ENCODE measurements at places on chromosomes 4 and X.

DNA sequence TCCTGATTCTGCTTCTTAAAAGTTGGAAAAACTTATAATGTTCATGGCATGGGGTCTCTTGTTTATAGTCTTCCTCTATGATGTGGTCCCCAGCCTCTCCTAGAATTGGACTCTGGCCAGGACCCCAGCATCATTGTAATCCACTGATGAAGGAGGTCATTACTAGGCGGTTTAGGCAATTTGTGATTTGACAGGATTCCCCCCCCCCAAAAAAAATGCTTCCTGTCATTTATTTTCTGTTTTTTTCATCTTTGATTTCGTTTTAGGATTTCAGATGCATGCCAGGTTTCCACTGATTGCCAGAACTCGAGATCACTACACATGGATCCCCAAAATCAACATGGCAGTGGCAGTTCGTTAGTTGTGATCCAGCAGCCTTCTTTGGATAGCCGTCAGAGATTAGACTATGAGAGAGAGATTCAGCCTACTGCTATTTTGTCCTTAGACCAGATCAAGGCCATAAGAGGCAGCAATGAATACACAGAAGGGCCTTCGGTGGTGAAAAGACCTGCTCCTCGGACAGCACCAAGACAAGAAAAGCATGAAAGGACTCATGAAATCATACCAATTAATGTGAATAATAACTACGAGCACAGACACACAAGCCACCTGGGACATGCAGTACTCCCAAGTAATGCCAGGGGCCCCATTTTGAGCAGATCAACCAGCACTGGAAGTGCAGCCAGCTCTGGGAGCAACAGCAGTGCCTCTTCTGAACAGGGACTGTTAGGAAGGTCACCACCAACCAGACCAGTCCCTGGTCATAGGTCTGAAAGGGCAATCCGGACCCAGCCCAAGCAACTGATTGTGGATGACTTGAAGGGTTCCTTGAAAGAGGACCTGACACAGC is 4.9 kb downstream of the SPRY1 start:
- no peak for DNase-seq

DNA sequence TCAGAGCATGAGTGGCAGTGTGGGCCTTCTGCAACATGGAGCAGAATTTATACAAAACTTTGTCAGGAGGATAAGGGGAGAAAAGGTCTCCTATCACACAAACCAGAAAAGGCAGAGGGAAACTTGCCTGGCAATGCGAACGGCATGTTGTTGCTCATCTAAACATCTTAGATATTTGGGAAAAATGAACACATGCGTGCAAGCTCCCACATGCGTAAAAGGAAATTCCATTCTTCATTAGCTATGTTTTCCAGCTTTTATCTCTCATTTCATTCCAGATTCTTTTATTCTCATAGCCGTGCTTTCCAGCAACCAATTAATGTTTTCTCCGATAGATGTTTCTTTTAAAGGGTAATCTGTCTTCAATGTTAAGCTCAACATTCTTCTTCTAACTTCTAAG is 31.3 kb upstream of the GBA3 start:
- no peak for DNase-seq

GRCh38 chrX:40746521-40746920 is 11.2 kb upstream of the MED14 start:
- DNase-seq = no peak

DNA sequence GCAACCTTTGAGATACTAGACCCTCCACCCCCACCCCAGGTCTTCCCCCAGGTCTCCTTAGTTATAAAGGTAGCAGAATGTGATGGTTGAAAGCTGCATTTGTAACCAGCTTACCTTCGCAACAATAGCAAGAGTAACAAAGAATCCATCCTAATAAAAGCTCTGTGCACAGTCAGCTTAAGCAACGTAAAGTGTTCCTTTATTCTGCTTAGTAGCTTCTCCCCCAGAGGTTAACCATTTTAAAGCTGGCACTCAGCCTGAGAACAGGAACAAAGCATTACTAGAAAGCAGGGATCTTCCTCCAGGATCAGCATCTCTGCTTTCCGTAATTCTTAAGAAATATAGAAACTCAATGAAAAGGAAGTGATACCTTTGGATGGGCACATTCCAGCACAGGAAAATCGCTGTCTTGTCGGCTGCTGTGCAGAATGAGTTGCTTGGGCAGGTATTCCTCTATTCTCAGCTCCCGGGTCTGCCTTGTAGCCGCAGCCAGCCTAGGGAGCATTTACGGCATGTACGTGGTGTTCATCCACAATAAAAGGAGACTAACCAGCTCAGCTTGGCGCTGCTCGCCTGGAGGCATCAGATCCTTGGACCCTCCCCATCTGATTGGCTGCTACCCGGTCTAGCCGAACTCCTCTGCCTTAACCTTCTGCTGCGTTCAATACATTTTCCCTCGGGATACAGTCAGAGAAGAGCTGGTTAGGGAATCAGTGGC is 113.0 kb upstream of the TLR3 start:
- DNase-seq = peak; percentile 37

DNA sequence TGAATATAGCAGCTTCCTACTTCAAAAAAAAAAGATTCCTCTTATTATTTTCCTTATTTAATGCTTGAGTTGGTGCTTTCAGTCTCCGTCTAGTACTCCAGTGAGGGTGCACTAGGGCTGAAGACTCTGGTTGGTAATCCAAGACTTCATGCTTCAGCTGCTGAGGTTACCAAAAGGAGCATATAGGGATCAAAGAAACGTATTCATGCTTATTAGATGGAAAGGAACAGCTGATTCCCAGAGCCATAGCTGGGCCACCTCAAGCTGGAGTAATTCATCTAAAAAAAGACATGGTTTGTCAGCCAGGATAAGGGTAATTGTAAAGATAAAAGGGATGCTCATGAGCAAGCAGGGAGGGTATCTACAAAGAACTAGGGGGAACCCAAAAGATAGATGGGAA is 131.7 kb upstream of the FAM47B start:
- DNase-seq = no peak

DNA sequence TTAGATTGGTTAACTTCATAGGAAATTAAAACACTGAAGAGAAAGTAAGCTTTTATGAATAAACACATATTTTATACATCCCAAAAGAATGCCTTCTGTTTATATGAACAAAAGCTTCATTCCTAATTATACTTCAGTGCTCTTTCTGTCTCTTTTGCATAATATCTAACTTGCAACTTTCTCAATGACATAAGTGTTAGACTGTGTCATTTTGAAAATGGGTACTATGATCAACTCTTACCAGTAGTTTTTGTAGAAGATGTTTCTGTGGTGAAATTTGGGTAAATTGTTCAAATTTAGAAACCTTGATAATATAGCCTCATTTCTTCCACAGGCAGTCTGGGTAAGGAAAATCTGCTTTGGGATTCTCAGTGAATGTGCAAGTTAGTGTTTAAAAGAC is 991.4 kb downstream of the CCSER1 start:
- DNase-seq = no peak

DNA sequence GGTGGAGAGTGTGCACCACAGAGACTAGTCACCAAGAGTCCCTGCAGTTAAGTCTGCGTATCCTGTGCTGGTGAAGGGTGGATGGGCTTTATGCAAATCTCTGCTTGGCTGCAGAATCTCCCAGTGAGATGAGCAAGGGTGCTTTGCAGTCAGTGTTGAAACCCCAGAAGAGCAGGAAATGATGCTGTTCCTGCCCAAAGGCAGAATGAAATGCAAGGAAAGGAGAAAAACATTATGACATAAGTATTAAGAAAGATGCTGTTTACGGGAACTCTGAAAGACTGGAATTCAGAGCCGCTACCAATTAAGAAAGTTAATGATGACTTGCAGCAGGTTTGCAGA is 25.4 kb upstream of the ACSL1 start:
- DNase-seq = no peak

DNA sequence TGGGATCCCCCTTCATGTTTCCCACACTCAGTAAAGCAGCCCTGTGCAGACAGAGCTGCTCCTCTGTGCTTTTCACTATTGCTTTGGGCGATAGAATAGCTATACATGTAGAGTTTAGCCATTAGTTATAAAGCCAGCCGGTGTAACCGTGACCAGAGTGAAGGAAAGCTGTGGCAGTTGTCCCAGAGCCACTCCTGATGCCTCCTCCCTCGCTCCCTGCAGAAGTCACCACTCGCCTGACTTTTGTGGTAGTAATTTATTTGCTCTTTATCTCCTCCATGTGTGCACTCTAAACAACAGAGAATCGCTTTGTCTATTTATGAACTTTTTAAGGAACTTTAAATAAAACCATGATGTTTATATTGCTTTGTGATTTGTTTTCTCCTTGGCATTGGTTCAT is 41.8 kb upstream of the WWC2 start:
- DNase-seq = no peak

DNA sequence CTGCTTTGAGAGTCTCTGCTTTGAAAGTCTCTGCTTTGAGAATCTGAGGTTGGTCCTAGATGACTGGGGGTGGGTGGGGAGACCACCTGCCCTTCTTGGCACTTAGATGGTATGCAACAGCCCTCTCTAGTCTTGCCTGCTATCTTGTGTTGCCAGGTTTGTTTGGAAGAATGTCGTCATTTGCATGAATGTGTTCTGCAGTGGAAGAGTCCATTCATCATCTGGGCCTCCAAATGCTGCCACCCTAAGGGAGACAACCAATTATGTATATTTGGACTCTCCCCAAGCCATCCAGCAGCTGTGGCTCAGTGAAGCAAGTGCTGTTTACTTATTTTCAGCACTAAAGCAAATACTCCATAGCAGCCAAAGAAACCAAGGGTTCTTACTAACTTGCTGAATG is 44.6 kb upstream of the TRPC5OS start:
- peak; percentile 0 for DNase-seq

- no peak for DNase-seq
Measured at GRCh38 chr4:104969394-104970082, 177.1 kb upstream of the TET2 start.

GRCh38 chr4:140861359-140862176 is 105.4 kb upstream of the TBC1D9 start:
- peak; percentile 82 for DNase-seq

- peak; percentile 60 for DNase-seq
Measured at GRCh38 chr4:6880691-6881090, 28.9 kb upstream of the TBC1D14 start.

DNA sequence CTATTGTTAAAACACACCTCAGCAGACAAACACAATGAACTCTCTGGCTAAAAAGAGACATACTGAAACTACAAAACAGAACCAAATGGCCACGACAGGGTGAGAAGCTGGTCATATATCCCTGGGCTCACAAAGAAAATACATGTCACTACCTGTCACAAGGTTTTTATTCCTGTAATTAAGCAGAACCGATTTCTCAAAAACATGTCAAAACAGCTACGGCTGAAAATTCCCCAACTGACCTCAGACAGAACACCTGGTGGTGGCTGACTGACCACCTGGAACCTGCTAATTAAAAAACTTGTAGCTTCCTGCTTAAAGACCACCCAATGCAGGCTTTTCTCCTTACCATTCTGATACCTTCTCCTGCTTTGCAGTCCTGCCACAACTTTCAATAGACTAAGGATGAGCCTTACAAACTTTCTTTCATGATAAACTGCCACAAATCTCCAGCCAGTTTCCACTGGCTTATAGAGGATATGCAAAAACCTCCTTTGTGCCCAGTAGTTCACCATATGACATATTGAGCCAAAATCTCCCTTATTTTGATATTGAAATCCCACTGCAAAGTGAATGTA is 571.9 kb downstream of the SPOCK3 start:
- no peak for DNase-seq

- DNase-seq = peak; percentile 56
Measured at GRCh38 chrX:42246814-42247213, 323.5 kb upstream of the CASK start.

DNA sequence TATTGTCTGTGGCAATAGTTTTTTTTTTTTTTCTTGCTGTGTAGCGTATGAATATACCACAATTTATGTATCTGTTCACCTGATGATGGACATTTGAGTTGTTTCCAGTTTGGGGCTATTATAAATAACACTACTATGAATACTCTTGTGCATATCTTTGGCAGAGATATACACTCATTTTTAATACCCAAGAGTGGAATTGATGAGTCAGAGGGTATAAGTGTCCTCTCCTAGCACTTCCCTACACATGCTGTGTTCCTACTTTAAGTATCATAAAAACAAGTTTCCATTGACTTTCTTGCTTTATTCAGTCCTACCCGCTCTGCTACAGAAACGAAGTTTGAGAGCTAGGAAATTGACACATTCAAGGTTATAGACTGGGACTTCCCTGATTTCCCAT is 39.8 kb downstream of the XIAP start:
- DNase-seq = no peak

DNA sequence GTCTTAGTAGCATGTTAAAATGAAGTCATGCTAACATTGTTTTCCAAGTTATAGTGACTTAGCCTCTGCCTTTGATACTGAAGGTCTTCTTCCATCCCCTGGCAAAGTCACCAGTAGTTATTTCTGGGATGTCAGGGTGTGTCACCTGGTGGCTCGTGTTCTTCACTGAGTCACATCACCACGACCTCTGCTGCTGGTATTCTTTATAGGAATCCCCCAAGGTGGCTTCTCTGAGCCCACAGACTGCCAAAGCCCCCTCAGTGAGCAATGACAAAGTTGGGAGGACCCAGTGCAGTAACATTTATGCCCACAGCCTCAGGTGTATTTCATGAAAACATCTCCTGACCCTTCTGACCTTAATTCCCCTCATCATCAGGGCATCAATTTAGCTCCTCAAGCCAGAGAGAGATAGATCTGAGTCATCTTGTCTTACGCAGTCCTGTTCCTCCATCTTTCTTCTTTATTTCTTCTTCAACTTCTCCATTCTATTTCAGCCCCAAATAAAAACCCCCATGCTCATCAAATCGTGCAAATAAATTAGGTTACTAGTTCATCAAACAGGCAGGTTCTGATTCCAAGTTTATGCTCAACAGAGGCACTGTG is 29.3 kb upstream of the GPRIN3 start:
- DNase-seq = no peak

GRCh38 chr4:134780244-134780643 is 578.7 kb upstream of the PABPC4L start:
- DNase-seq = no peak

GRCh38 chr4:161540265-161540664 is 623.5 kb downstream of the FSTL5 start:
- DNase-seq = no peak

DNA sequence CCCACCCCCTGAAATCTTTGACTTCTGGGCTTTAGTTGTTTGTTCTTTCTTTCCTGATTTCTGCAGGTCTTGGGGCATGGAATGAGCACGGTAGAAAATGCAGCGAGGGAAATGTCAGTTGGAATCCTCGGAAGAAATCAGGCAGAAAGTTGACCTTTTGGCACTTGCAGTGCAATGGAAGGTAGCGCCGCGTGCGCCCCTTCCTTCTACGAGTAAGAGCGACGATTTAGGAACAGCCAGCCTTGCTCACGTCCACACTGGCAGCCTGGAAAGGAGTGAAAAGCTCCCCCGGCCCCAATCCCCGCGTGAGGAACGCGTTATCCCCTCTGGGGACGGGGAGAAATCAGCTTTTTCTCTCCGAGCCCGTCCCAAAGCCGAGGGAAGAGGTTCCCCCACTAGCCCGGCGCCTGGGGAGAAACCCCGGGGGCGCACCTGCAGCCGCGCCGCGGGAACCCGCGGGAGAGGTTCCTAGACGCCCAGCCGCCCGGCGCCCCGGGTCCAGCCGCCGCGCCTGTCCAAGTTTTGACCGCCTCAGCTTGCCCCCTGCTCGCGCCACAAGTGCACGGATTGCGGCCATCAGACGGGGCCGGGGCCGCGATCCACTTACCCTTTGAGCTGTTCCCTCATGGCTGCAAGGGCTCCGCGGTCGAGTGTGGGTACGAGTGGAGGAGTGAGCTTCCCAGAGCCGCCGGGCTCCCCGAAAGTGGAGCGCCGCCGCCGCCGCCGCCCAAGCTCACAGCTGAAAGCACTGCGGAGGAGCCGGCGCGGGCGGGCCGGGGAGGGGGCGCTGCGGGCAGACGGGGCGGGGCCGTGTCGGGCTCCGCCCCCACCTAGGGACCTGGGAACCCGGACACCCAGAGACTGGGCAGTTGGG is 194.6 kb upstream of the FTHL17 start:
- DNase-seq = no peak

All from putamen (tissue), 1 donor.